Suprapubic skin (tissue), 4 donors: ENCODE measurements at places on chromosomes 7 and 10.

GRCh38 chr10:6320320-6321010 is 117.7 kb downstream of the PFKFB3 start:
- no peak for DNase-seq

DNA sequence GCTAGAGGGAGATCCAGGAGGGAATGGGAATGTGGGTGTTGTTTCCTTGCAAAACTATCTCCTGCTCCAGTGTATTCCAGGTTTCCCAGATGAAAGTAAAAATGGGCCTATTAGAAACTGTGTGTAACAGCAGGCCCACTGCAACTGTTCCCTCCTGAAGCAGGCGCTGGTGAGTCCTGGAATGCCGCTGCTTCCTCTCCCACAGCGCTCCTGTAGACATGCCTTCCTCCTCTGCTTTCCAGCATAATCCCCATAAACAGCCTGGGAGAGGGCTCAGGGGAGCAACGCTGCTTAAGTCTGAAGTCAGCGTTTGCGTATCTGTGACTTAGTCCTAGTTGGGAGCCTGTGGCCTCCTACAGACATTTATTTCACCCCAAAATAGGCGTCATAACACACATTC is 551.0 kb upstream of the FOXK1 start:
- DNase-seq = no peak

GRCh38 chr10:71065659-71066058 is 146.7 kb upstream of the UNC5B start:
- DNase-seq = no peak

DNA sequence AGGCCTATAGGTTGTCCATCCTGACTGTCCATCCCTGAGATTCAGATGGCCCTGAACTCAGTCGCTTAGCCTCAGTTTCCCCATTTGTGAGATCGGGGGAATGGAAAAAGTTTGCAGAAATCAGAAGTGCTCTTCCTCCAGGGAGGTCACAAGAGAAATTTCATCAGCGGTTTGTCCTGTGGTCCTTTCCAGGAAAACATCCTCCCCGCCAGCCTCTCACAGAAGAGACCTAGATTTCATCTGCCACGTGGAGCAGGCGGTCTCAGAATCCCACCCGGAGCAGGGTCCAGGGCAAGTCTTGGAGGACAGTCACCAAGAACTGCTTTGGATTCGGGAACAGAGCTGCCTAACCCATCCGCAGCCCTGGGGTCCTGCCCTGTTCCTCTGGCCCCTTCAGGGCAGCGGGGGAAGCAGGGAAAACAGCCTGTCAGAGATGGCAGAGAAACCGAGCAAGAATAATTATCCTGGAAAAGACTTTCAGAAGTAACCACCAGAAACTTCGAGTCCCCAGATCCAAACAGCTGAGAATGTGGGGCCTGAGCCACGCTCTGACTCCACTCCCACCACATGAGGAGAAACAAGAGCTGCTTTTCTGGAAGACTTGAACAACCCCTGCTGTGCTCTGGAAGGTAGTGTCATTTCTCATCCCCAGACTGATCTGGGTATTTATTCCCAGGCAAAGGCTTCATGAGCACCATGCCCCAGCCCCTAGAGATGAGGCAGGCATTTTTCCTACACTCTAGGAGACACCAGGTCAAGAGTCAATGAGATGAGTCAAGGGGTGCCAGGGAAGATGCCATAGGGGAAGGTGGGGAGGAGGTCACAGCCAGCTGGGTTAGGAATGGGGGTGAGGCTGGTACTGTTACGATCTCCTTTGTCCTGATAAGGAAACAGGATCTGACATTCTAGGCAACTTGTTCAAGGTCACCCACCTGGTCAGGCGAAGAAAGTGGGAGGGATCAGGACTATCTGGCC is 1.1 kb upstream of the TNS3 start:
- DNase-seq = no peak

- DNase-seq = no peak
Observed at GRCh38 chr7:76346097-76346496, 12.7 kb downstream of the YWHAG start.

GRCh38 chr7:87480386-87480785 is 4.9 kb upstream of the ABCB4 start:
- no peak for DNase-seq

DNA sequence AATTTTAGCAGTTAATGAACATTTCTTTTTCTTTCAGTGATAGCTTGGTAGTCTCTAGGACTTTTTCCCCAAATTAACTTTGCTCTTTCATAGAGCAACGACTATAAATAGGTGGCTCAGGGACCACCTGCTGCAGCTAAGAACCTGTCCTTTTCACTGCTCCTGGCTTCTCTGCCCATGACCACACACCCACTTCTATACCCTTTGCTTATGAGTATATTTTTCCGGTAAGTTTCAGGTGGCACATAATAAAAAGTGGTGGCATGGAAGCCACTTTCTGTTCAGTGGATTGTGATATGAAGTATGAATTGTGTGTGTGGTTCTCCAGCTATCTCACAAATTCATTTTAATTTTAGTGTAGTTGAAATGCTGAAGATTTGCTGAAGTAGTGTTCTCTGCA is 1.2 kb downstream of the ING3 start:
- no peak for DNase-seq

- DNase-seq = no peak
Observed at GRCh38 chr10:113386005-113386404, 166.8 kb upstream of the HABP2 start.

DNA sequence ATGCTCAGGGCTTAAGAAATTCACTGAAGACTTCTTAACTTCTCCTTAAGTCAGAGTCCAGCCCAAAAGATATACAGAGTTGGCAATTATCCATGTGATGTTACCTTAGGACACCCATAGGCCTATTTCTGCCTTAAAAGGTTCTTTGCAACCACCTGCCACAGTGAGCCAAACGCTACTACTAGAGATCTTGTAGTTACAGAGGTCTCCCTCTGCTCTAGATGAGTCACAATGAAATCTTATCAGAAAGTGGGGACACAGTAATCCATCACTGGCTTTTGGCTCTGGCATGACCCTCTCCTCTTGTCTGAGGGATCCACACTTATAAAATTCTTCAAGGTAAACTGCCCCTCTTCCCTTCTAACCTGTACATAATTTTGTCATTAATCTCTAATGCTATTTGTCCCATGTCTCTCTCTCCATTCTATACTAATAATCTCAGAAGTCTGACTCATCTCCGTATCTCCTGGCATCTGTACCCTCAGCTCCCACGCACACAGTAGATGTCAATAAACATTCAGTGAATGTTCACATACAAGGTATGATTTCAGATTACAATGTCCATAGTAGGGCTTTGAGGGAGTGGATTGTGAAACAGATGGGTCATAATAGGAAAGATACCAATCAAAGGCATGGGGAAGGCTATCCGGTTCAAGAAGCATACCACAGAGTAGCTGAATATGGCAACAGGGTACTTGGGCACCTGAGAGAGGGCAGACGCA is 112.1 kb downstream of the SGMS1 start:
- no peak for DNase-seq

DNA sequence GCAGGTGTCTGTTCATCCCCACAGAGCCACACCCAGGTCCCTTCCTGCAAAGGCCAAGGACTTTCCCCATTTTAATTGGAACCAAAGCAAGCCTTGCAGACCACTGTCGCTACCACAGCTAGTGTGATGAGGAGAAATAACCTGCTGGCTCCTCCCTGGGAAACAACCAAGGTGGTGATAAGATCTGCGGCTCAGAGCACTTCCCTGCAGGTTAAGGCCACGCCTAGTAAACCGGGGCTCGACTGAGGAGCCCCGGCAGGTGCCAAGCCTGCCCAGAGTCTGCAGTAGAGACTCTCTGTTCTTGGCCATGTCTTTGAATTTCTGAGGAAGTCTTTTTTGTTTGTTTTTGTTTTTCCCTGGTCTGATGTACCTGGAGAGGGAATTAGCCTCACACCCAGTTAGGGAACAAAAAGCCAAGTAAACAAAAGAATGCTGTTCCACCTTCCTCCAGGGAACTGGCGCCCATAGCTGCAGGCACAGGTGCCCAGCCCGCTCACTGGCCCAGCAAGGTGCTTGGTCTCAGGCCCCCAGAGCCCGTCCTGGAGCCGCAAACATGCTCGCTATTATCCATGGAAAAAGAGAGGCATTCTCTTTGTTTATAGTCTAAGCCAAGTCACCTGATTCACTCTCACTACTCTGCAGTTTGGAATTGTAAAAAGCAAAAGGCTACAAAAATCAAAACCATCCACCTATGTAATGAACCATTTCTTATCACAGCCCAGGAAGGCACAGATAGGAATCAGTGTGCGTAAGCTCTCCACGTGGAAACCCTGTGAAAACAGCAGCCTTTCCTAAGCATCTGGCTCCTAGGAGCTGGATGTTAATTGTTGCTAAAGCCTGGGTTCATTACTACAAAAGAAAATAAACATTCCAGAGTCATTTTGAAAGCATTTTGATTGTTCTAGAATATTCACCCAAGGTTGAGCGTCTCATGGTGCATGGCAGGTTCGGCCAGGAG is 2.7 kb downstream of the GPR146 start:
- DNase-seq = no peak

DNA sequence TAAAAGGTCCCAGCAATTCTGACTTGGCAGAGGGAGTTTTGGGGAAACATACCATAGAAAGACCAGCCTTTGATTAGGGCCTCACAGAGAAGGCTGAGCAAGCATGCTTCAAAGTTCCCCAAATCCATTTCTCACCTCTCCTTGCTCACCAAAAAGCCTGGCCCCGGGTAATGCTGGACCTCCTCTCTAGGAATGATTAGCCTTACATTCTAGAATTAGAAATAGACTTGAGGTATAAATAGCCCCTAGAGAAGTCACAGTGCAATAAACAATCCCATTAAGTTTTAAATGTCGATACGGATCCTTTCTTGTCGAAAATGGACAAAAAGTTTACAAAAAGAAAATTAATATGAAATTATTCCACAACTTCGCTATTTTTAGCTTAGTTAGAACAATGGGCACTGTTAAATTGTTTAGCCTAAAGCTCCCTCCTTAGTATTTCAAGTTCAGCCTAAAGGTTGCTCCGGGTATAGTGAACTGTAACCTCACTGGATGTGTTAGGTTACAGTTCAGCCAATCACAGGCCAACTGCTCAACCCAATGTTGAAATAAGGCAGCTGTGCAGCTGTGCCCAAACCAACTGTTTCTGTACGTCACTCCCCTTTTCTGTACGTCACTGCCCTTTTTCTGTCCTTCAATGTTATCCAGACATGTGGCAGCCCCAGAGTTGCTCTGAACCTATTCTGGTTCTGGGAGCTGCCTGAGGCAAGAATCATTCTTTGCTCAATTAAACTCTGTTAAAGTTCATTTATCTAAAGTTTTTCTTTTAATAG is 7.9 kb upstream of the GSDME start:
- no peak for DNase-seq

DNA sequence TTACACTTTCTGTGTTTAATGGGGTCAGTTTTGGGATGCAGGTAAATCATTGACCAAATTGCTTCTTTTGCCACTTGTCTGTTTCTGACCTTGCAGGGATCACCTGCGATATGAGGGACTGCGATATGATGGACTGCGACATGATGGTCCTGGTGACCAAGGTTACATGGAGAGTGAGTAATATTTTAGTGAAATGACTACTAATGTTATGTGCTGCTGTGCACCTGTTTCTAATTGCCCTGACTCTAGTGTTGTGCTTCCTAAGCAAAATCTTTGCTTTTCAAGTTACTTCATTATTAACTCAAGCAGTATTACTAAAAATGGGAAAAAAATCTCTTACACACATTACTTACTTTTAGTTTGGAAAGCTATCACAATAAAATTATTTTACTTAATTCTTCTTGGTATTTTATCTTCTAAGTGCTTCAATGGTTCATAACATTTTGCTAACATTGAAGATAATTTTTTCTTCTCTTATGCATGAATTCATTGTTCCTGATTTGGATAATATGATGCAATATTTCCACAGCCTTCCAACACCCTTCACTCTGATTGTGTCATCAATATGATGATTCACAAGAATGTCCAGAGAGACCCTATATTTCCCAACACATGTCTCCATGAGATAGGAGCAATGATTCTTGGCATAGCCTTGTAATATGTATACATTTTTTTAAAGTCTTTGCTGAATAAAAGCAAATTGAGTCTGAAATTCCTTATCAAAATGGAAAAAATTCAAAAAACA is 306.2 kb upstream of the AKR1E2 start:
- no peak for DNase-seq

- DNase-seq = no peak
Observed at GRCh38 chr7:95026421-95027072, 119.2 kb downstream of the PPP1R9A start.

GRCh38 chr10:118594392-118595063 is 920 bp downstream of the PRLHR start:
- DNase-seq = no peak

DNA sequence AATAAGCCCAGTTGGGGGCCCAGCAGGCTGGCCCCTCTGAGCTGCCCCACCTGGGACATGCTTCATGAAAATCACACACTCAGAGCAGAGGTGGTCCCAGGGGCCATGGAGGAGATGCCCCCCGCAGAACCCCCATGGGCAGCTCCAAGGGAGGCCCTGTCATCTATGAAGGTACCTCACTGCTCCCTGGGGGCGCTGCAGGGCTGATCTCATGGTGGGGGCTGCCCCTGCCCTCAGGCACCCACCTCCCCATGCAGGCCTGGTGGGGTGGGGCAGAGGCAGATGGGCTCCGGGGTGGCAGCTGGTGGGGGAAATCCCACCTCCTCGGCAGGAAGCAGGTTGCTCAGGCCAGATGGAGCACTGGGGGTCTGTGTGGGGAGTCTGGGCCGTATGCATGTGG is 60.5 kb downstream of the YKT6 start:
- no peak for DNase-seq

GRCh38 chr7:101559586-101559985 is 69.5 kb downstream of the MYL10 start:
- DNase-seq = peak; percentile 55

GRCh38 chr10:126175641-126176262 is 212.5 kb downstream of the ADAM12 start:
- DNase-seq = no peak

DNA sequence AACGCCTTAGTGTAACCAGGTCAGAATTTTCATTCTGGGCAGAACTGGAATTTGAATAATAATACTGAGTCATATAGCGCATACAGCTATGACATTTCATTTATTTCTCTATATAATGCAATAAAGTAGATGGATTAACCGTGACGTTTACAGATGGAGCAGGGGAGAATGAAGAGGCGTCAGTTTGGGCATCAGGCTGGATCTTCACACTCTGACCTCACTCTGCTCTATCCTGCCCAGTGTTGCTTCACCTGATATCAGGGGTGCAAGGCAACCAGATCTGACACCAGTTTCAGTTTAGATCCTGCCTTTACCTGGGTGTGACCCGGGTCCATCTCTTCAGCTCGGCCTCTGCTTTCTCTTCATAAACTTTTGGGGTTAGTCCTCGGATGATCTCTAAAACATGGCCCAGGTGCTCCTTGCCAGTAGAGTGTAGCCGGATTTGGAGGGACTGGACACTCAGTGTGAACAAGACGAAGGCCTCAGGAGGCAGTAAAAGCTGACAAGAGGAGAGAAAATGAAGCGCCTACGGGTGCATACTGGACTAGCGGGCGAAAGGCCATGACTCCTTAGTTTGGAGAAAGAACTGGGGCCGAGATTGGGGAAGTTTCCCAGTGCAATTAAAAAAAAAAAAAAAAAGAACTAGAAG is 1.4 kb upstream of the ZYX start:
- no peak for DNase-seq

DNA sequence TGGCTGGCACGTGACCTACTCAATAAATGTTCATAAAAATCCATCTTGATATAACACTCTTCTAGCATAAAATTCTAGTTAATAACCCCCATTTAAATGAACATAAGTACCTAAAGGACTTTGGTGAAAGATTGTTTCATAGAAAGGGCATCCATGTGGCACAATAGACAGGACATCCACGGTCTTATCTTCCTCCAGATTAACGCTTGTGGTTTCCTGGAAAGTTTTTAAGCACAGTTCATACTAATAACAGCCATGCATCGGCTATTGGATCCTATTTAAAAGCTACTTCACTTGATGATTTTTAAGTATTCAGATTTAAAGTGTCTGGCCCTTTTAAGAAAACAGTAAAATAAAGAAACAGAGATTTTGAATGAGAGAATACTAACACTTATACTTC is 288.3 kb downstream of the AHR start:
- DNase-seq = no peak
